ENCODE measurements at places on chromosomes 16 and 17. TPM values are rescaled to one million over a fixed set of nuclear protein-coding genes. Genes with fewer than 3 reads are reported as not detected.

- H3K4me1 ChIP-seq = peaks cover 7% of the 10 kb centered on the region
- peak; percentile 25 for DNase-seq
- peaks cover 14% of the 10 kb centered on the region for H3K27me3 ChIP-seq
- H3K27ac ChIP-seq = no peak overlapping the region
- H3K36me3 ChIP-seq = no peaks in the 10 kb centered on the region
Observed at GRCh38 chr17:41835214-41835799, 725 bp downstream of the NT5C3B start.

GRCh38 chr16:55499951-55500529 lies 8.8 kb upstream of the LPCAT2 start:
- no peaks in the 10 kb centered on the region for H3K36me3 ChIP-seq
- H3K4me3 ChIP-seq = no peak overlapping the region
- H3K27me3 ChIP-seq = no peaks in the 10 kb centered on the region
- DNase-seq = peak; percentile 49

GRCh38 chr17:57285701-57286100 lies 29.4 kb downstream of the MSI2 start:
- peaks cover 85% of the 10 kb centered on the region for H3K4me1 ChIP-seq
- no peak overlapping the region for H3K27ac ChIP-seq
- no peaks in the 10 kb centered on the region for H3K27me3 ChIP-seq
- H3K36me3 ChIP-seq = no peaks in the 10 kb centered on the region

GRCh38 chr17:2957631-2958286 lies 105.6 kb downstream of the OR1D5 start:
- no peak overlapping the region for H3K27ac ChIP-seq
- no peak overlapping the region for H3K4me3 ChIP-seq
- peaks cover 26% of the 10 kb centered on the region for H3K4me1 ChIP-seq
- no peak for DNase-seq

DNA sequence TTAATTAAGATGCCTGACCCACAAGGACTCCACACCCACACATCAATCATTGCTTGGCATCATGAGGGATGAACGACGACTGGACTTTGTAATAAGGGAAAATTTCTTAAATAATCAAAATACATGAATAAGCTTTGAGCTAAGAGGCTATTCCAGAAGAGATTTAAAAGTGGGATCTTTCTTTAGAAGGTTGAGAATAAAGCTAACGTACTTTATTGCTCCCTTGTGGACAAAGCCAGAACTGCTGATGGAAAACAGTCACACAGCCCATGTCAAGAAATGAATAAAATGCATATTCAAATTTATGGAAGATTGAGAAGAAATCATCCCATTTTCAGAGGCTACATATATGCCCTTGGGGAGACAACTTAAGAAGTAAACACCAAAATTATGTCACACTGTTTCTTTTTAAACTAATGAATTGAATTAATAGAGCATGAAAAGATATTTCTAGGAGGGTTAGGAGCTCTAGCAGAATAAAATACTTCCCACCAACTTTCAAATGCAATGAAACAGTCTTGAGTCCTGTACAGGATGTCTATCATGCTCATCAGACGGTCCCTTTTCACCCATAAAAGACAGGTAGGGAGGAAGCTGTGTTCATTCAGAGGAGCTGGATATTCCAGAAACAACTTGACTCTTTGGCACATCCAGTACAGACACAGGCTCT lies 60.2 kb upstream of the PHOSPHO1 start:
- peak overlapping the region; percentile 43 for H3K27ac ChIP-seq
- H3K36me3 ChIP-seq = no peaks in the 10 kb centered on the region
- H3K4me3 ChIP-seq = no peak overlapping the region
- no peaks in the 10 kb centered on the region for H3K27me3 ChIP-seq

DNA sequence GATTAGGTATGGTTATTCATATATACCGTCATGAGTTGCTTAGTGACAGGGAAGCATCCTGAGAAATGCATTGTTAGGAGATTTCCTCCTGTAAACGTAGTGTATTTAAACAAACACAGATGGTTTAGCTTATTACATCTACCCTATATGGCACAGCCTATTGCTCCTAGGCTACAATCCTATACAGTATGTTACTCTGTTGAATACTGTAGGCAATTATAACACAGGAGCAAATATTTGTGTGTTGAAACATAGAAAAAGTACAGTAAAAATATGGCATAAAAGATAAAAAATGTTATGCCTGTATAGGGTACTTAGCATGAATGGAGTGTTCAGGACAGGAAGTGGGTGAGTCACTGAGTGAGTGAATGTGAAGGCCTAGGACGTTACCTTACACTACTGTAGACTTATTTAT lies 157.7 kb downstream of the CDH11 start:
- no peaks in the 10 kb centered on the region for H3K27me3 ChIP-seq
- H3K4me1 ChIP-seq = no peaks in the 10 kb centered on the region
- H3K36me3 ChIP-seq = no peaks in the 10 kb centered on the region
- DNase-seq = no peak
- no peak overlapping the region for H3K27ac ChIP-seq
- no peak overlapping the region for H3K4me3 ChIP-seq

Gene GAS2L2
- total RNA-seq = 0.09 TPM

Gene KCTD11
- 8.2 TPM for total RNA-seq

Gene ZNF207
- total RNA-seq = 214 TPM
